Right forelimb (tissue), 1 donor: ENCODE measurements at places on chromosomes 3 and 15.

GRCh38 chr15:95078003-95078402 lies 846.6 kb downstream of the MCTP2 start:
- no peak for DNase-seq

DNA sequence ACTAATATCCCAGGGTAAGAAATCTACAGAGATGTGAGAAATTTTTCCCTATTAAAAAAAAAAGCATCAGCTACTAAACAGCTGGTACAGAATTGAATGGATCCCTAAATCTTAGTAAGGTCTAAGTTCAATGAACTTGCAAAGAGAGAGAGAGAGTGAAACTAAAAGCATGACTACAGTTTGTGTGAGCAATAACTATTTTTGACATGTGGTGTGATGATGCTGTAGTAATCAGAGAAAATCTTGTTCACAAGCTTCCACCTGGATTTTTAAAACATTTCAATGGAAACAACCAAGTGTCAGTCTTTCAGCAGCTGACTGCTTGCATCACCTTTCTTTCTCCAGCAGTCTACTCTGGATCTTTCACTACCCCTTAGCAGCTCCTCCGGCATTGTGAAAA lies 45.2 kb upstream of the ABI3BP start:
- no peak for DNase-seq

DNA sequence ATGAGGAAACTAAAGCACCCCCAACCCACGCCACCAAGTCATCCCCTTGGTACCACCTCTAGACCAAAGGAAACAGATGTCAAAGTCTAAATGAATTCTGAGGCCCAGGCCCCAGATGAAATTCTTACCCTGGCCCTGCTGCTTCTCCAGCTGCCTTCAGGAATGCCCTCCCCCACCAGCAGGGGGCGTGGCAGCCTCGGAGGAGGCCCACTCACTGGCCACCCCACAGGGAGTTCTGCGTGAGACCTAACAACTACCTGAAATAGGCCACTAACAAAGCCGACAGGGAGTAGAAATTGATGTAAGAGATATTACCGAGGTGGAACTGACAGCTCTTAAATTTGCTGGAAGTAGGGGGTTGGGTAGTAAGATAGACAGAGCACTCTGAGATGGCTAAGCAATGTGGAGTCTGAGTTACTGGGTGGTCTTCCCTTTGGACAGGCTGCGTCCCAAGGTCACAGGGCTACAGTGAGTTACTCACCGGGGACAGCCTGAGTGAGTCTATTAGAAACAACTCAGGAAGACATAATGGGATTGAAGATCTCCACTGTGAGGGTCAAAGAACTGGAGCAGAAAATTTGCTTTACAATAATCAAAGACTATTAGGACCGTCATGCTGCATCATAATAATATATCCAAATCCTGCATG lies 240.7 kb downstream of the SHOX2 start:
- no peak for DNase-seq

GRCh38 chr3:196127308-196128040 lies 45.6 kb upstream of the TFRC start:
- DNase-seq, result no peak

- no peak for DNase-seq
Measured at GRCh38 chr3:16886303-16886683, 1.5 kb downstream of the PLCL2 start.

- no peak for DNase-seq
Measured at GRCh38 chr3:34056951-34057390, 258.5 kb downstream of the PDCD6IP start.

GRCh38 chr3:15361494-15362214 lies 29.3 kb upstream of the SH3BP5 start:
- no peak for DNase-seq

GRCh38 chr3:113771993-113772392 lies 25.2 kb downstream of the ATP6V1A start:
- no peak for DNase-seq

GRCh38 chr3:190238871-190239270 lies 83.4 kb downstream of the CLDN1 start:
- DNase-seq, result no peak

GRCh38 chr3:59422312-59422711 lies 372.5 kb upstream of the CFAP20DC start:
- no peak for DNase-seq

DNA sequence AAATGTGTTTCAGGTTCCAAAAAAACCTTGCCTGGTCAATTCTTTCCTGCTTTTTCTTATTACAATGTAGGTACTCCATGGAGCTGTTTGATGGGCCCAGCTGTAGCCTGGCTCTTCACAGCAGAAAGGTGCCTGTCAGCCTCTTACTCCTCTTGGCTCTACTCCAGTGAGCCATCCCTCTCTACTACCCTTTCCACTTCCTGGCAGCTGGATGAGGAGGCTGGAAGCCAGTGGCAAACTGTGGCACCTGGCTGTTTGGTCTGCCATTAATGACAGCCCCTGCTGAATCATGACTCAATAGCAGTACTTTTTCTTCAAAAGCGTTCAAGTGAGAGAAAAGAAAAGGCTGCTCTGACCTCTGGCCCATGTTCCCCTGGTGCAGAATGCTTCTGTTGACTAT lies 618.1 kb downstream of the PYDC2 start:
- DNase-seq, result no peak

- DNase-seq, result no peak
Measured at GRCh38 chr3:64627471-64628321, 60.1 kb downstream of the ADAMTS9 start.

DNA sequence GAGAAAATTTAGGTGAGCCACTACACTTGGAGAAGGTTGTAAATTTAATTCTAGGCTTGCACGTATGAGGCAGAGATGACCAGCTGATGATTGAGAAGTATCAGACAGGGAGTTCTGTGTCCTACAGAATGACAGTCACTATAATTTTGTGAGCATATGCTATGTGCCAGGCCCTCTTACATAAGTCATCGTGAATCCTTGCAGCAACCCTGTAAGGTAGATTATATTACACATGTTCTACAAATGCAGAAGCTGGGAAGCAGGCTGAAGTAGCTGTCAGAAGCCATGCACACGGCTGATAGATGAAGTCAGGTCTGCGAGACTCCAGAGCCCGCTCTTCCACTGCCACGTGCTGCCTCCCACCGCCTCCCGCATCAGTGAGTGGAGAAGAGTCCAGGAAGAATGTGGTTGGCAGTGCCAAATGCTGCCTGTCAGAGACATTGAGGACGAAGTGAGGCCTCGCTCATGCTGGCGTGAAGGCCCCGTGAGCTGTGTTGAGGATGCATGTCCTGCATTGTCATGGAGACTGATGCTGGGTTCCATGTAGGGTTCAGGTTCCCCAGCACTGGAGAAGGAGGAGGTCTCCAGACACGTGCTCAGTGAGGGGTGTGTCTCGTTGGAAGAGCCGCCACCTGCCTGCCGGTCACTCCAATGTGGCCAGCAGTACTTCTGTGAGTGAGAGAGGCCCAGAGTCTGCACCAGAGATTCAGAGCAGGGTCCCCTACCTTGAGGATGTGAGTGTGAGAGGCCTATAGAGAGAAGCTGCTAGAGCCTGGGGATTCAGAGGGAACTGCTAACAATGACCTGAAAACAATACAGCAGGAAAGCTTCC lies 123.3 kb upstream of the PLXNA1 start:
- no peak for DNase-seq

DNA sequence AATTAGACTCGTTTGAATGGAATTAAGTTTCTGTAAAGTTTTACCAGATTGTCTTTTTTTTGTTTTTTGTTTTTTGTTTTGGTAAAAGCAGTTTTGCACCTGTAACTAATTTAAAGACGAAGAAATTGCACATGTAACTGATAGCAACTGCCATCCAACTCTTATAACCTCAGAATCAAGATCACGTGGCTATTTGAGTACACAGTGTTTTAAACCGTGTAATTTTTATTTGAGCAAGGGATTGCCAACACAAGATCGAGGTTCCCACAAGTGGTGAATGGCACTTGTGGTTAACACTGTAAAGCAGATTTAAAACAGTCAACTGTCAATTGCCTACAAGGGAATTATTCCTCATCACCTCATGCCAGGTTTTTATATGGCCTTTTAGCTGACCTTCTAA lies 67.3 kb downstream of the PPARG start:
- no peak for DNase-seq

GRCh38 chr3:147582642-147583041 lies 173.5 kb downstream of the ZIC1 start:
- DNase-seq, result no peak

GRCh38 chr3:56787784-56788256 lies 13.9 kb downstream of the ARHGEF3 start:
- DNase-seq, result no peak

DNA sequence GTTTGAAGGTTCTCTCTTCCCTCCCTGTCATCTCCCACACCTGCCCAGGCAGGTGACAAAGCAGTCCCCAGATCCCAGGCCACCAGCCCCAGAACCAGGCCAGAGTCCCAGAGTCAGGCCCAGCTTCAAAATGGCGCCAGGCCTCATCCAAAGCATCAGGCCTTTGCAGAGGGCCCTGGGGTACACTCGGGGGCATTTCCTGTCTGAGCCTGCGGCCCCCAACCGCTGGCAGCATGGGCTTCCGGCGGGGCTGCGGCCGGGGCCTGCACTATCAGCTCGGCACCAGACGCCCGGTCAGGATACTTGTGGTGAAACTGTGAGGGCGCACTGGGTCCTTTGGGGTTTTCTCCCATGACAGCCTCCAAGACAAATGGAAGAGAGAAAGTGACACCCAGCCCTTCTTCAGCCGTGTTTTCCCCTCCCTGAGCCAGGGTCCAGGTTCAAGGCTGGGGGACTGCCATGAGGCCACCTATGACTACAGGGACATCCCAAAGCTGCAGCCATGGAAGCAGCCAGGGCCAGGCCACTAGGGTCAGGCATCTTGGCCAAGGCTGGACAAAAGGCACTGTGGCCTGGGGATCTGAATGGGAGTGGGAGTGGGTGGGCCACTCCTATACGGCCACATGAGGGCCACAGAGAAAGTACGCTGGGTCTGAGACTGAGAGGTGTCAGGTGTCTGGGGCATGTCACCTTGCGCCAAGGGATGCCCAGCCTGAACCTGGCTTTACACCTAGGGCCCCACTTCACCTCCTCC lies 33.9 kb downstream of the RPN1 start:
- DNase-seq, result no peak

DNA sequence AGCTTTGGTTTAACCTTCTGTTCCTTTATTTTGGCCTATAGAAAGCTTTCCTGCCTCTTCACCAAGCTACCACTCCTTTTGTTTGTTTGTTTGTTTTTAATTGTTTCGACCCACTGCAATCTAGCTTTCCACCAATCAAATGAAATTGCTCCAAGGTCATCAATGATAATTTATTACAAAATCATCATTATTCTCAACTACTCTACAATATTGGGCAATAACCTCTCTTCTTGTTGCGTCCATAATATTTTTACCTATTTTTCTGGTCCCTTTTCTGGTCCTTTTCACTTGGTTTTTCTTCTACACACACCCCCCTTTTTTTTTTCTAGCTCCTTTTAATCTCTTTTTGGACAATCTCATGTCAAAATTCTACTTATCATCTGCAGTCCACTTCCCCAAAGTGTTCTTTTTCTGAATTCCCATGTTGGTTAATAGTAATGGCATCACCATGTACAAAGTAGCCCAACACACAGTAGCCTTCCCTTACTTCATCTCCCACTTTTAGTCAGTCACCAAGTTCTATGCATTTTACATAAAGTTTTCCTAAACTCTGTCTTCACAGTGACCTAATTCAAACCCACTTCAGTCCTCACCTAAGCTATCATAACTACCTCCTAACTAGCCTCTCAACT lies 11.0 kb upstream of the ANKRD28 start:
- no peak for DNase-seq

DNA sequence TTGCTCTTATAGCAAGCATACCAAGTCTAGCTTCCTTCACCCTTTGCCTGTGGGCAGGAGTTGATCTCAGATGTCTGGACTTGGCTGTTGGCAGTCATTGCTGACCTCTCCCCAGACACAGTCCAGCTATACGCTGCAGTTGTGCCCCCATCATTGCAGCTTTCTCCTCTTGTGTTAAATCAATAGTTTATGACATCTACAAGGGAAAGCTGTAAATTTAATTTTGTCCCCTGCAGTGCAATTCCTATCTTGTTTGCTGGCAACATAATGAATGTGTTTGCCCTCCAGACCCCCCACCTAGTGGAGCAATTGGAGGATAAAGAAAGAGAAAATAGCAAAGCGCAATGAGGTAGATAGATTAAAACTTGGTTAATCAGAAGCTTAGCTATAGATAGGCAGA lies 280.2 kb downstream of the LSAMP start:
- no peak for DNase-seq

GRCh38 chr15:40915116-40915661 lies 14.0 kb upstream of the DLL4 start:
- no peak for DNase-seq

DNA sequence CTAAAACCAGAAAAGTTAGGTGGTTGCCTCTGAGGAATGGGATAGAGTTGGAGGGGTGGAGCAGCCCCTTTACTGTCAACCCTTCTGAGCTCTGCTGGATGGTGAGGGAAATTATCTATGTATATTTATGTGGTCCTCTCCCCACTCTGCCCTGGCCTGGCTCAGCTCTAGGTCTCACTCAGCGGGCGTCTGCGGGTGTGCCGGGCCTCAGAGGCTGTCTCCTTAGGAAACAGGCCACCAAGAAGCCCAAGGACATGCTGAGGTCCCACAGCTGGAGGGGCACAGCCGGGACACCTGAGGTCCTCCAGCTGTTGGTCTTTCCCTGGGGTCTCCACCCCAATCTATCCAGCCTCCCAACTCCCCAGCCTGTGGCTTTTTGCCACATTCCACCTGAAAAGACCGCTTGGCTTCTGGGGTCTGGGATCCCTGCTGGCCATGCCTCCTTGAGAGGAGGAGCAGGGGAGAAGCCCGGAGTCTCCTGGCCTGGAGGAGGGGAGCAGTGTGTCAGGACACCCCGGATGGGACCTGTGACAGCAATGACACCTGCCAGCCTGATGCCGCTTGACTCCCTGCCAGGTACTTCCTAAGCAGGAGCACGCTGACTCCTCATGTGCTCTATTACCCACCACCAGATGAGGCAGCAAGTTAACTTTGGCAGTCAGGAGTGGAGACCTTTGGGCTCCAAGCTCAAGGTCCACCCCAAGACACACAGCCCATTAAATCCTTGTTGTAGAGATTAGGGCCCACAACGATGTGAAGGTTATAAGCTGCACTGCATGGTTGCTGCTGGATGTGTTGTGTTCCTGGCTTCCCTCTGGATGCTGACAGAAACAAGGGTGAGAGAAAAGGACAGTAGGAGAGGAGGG lies at the start of gene SLC28A1:
SLC28A1 (plus strand) TSS at position 747 of the 866 bp plus-strand sequence. CDS start 3,099 bp downstream, outside the sequence.
- DNase-seq, result no peak

- DNase-seq, result no peak
Measured at GRCh38 chr15:87477737-87478686, 778.5 kb downstream of the NTRK3 start.

DNA sequence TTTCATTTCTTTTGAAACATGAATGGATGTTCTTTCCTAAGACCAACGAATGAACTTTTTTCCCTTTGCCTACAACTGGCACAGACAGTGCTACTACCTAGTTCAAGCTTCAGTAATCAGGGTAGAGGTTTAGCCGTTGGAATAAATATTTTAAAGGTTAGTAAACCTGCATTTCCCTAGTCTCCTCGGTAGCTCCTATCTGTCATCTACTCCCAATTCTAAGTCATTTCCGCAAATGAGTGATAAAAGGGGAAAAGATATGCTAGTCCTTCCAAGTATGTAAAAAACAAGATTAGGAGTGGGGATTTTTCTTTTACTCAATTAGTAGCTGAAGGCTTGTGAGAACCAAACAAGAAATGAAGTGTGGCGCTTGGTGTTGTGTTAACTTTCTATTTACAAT lies 15.2 kb downstream of the SLTM start:
- DNase-seq, result no peak

- no peak for DNase-seq
Measured at GRCh38 chr3:120780977-120781376, 38.4 kb downstream of the GTF2E1 start.

- no peak for DNase-seq
Measured at GRCh38 chr15:46526726-46527110, 891.9 kb downstream of the SQOR start.
